ENCODE measurements at places on chromosomes 7 and 10.

DNA sequence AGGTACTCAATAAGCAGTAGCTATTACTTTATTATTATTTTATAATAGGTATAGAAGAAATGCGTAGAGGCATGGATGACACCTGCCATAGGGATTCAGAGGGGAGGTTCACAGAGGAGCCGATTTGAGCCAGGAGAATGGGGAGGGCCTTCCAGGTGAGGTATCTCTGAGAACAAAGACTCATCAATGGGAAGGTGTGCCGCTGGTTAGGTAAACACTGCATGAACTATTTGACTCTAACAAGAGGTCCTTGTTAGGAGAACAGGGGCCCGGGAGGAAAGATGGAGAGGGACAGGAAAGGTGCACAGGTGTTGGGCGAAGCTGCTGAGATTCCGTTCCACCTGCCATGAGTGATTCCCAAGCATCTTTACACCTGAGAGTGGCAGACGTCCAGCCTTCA is 41.8 kb upstream of the TMEM273 start:
- DNase-seq: no peak

DNA sequence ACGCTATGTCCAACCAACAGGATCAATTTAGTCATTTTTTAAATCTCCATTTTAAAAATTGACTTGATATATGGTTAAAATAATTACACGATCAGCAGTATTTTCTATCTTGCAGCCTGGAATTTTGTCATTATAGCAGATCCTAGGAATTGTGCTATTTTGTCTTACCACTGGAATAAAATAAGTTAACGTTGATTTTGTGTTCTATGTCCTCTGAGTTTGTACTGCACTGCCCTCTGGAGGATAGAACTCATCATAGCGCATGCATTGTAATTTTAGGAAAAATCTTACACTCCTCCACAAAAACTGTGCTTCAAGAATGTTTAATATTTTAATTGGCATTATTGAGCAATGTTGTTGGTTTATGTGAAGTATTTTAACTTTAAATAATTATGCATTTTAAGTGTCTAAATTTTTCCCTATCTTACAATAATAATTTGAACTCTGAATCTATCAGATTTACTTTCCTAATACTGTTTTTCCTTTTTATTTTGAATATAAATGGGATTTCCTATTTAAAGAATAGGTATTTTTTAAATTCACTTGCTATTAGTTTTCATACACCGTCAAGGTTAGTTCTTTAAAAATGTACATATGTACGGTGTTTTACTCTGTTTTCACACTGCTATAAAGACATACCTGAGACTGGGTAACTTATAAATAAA is 220.1 kb downstream of the PPP1R3A start:
- no peak for DNase-seq

- DNase-seq: no peak
Observed at GRCh38 chr7:130655286-130655685, 13.3 kb downstream of the COPG2 start.

DNA sequence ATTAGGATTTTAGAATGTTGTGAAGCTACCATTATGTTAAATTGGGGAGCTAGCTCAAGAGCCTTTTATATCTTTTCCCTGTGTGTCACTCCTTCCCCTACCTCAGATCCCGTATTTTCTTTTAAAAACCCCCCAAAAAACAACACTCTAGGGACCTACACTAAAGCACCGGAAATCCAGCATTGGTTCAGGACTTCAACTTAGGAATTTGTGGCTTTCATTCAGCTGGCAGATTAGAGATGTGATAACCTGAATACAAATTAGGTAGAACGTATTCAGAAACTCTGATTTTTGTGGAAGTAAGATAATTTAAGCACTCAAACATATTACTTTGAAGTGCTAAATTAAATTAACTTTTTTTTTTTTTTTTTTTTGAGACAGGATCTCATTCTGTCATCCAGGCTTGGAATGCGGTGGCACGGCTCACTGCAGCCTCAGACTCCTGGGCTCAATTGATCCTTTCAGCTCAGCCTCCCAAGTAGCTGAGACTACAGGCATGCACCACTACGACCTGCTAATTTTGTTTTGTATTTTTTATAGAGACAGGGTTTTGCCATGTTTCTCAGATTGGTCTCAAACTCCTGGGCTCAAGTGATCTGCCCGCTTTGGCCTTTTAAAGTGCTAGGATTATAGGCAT is 6.8 kb downstream of the TBC1D12 start:
- DNase-seq: no peak

DNA sequence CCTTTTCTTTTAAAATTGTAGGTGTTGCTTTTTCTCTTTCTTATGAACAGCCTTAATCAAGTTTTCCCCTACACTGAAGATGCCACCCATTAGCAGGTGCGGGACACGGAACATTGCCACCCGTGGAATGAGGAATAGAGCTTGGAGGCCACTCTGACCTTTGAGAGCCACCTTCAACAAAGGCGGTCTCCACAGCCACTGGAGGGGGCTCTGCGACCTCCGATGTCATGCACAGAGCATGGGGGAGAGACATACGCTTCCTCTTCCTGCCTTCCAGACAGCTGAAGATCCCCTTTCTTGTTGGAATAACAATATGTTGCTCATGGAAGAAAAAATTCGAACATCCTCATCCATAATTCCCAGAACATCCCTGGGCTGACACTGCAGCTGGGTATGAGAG is 39.1 kb downstream of the ADARB2 start:
- DNase-seq: no peak

- DNase-seq: no peak
Observed at GRCh38 chr10:18793951-18794350, 134.7 kb downstream of the ARL5B start.

DNA sequence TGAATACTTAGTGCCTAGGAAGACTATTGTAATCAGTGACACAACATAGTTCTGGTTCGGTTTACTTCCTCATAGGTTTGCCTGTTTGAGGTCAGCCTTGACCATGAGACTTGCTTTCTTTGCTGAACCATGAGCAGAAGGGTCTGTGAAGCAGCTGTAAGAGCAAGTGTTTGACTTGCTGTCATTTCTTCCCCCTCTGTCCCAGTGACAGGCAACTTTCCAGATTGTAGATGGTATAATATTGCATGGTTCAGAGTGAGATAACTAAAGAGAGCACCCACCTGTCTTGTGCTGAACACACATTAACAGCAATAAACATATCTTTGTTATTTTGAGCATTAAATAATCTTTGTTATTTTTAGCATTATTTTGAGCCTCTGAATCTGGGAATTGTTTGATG is 9.3 kb upstream of the RTKN2 start:
- DNase-seq: no peak

DNA sequence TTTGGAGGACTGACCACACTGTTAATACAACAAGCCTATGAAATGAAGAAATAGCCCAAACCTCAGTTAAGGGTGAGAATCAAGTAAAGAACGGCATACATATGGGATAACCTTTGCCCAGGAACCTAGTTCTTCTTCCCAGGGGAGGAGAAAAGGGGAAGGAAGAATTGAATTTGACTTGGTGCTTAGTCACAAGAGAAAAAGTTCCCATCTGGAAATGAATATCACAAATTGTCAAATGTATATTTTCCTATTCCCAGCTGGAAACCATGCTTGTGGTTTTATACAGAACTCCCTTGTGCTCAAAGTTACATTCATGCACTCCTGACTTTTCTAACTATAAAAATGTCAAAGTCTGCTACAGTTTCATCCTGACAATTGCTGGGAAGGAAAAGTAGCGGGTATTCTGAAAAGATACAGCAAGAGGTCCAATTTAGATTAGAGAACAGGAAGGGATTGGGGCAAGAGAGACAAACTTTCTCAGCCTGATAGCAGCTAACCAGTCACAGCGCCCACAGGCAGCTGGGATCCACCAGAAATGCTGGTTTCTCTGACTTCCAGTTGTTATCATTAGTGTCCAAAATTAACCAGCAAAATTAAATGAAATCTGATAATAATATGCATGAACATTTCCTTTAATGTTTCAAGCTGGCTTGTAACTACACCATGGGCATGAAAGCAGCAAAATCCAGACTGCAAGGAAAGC is 18.6 kb upstream of the GSAP start:
- no peak for DNase-seq

DNA sequence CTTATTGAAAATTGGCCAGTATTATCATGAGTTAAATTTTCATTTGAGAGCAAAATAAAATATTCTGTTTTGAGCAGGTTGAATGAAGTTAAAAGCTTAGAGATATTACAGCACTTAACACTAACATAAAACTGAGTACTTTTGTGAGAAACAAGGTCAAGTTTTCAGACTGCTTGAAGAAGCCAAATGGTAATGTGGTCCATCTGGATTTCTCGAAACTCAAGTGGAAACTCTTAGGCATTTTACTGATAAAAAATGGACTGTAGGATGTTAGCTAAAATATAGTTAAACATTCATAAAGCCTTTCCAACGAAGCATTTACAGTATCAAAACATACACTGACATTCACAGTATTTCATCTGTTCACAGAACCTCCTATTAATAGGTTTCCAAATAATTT is 528.1 kb upstream of the SEMA3D start:
- DNase-seq: no peak

Data from breast epithelium (tissue), 4 donors.